CD14-positive monocyte (primary cell): ENCODE measurements at places on chromosomes 2 and 18. TPM values are rescaled to one million over a fixed set of nuclear protein-coding genes. Genes with fewer than 3 reads are reported as not detected.

GRCh38 chr2:172095905-172096625 lies 6.6 kb downstream of the DLX2 start:
- no peak overlapping the region for H3K27ac ChIP-seq
- peaks cover 89% of the 10 kb centered on the region for H3K27me3 ChIP-seq
- no peaks in the 10 kb centered on the region for H3K36me3 ChIP-seq
- no peak for DNase-seq
- H3K4me3 ChIP-seq: peak overlapping the region; percentile 88

DNA sequence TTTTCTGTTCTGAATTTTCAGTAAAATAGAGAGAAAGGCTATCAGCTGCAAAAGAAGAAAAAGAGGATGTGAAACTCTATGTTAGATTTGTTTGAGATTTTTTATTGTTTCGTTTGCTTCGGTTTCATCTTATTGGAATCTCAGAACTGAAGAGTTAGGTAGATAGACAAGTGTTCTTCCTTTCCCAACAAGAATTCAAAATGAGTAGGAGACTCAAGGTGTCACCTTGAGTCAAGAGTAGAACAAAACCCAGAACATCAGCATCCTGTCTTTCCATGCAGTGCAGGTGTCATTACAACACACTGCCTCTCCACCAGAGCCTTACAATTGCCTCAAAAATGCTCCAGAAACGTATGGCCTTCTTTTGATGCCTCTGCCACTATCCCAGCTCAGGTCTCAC lies 21.1 kb downstream of the NBAS start:
- H3K36me3 ChIP-seq: peaks cover 33% of the 10 kb centered on the region
- H3K4me3 ChIP-seq: no peak overlapping the region
- no peaks in the 10 kb centered on the region for H3K4me1 ChIP-seq
- H3K27ac ChIP-seq: no peak overlapping the region
- H3K27me3 ChIP-seq: no peaks in the 10 kb centered on the region

- H3K27me3 ChIP-seq: no peaks in the 10 kb centered on the region
- no peaks in the 10 kb centered on the region for H3K36me3 ChIP-seq
- no peak overlapping the region for H3K27ac ChIP-seq
- DNase-seq: no peak
- no peaks in the 10 kb centered on the region for H3K4me1 ChIP-seq
These were observed 266.5 kb downstream of the KLHL29 start for GRCh38 chr2:23651187-23652080.

GRCh38 chr2:71449343-71449742 lies 4.0 kb upstream of the DYSF start:
- no peak overlapping the region for H3K4me3 ChIP-seq
- no peaks in the 10 kb centered on the region for H3K36me3 ChIP-seq
- peak overlapping the region; percentile 25 for H3K27ac ChIP-seq
- H3K27me3 ChIP-seq: no peaks in the 10 kb centered on the region
- H3K4me1 ChIP-seq: peaks cover 57% of the 10 kb centered on the region
- no peak for DNase-seq

POTEC gene
- polyA plus RNA-seq: not detected
